ENCODE measurements at places on chromosomes 7 and 10.

- no peak for DNase-seq
Measured at GRCh38 chr7:157693521-157694375, 356.9 kb downstream of the DNAJB6 start.

DNA sequence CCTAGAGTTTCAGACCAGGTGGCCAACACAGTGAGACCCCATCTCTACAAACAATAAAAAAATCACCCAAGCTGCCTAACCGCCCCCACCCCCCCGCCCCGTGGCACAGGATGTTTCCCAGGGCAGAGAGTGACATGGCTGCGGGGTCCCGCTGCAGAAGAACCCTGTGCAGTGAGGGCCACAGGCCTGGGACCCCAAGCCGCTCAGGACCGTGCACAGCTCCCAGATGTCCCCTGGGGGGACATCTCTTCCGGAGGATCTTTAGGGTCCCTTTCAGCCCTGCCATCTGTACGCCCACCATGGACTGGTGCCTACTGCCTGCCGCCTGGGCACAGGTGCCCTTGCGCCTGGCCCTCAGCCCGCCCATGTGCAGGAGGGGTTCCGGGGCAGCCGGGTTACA, 373.6 kb downstream of the DNAJB6 start:
- no peak for DNase-seq

GRCh38 chr7:136063326-136063666, 86.1 kb upstream of the MTPN start:
- no peak for DNase-seq

GRCh38 chr10:30736685-30737232, 107.2 kb upstream of the LYZL2 start:
- peak; percentile 39 for DNase-seq

GRCh38 chr7:98399890-98400541, 874 bp downstream of the BAIAP2L1 start:
- no peak for DNase-seq

DNA sequence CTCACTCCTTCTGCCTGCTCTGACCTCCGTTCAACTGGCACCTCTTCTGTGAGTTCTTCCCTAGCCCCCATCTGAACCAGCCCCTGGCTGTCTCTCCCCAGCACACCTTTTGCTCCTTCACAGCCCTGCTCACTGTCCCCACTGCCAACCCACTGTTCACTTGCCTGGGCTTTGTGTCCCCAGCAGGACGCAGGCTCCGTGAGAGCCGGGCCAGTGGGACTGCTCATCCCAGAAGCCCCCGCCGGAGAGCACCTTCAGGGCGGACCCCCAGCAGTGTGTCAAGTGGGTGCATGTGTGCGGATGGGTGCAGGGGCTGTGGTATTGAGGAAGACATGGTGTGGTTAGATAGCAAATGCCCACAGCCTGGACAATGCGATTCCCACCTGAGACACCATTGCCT, 148.4 kb upstream of the RNF32 start:
- DNase-seq = no peak

DNA sequence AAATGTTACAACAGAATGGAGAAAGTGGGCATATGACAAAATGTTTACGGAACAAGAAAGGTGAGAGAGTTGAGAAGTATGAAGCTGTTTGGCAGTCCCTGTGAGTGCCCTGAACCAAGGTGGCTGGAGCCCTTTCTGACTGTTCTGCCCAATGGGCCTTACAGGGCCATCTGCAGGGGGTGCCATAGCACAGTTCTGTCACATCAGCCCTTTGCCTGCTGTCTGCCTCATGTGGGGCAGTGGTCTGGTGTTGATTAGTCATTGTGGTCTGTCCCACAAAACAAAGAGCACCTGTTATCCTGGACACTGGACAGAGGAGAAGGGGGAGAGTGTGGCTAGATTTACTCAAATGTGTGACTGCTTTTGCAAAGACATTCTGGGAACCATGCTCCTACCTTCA, 51.5 kb upstream of the OSBPL3 start:
- DNase-seq = no peak

- DNase-seq = no peak
Measured at GRCh38 chr10:114611617-114612016, 46.5 kb downstream of the ABLIM1 start.

GRCh38 chr10:123275136-123275564, 120.9 kb downstream of the BUB3 start:
- no peak for DNase-seq

DNA sequence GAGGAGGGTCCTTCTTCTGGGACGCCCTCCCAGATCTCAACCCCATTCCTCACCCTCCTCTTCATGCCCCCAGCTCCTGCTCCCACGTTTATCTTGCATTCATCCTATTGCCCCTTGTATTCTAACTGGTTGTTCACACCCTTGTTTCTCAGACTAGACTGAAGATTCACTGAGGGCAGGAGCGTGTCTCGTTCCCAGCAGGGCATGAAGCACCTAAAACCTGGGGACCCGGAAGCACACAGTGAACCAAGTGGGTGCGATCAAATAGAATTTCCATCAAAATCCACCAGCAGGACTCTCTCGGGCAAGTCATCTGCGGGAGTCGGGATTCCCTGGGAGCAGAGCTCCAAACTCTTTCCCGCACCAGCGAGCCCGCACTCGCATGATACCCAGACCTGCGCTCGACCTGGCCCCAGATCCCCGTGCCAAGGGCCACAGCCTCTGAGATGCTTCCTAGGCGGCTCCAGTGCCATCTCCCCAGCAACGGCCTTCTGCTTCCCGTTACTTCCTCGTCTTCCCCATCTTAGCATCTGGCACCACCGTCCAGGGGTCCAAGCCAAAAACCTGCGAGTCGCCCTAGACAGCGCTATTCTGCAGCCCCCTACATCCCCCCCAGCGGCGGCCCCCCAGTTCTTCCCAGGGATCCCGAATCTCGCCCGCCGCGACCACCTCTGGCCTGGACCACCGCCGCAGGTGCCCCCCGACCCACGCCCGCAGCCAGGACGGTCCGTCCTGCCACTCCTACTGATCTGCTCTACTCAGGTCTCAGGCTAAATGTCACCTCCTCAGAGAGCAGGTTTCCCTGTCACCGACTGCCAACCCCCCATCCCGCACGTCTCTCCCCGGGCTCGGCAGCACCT, 6.1 kb upstream of the GBX1 start:
- DNase-seq = no peak

DNA sequence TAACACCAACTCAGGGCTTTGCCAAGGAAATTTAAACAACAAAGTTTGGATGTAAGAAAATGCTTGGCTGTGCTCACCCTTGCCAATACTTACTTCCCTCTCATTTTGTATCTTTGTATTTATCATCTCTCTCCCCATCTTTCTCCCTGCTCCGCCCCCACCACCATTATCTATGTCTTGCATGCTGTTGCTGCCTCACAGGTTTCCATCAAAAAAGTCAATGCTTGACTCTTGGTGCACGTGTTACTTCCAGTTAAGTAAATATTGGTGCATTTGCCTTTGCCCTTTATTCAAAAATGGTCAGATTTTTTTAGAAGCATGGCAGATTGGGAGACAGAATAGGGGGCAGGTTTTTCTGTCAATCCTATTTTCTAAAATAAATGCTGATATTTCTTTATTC, 626.0 kb downstream of the ACTR3B start:
- no peak for DNase-seq

GRCh38 chr7:119010635-119011034, 786.1 kb downstream of the ANKRD7 start:
- DNase-seq = no peak

DNA sequence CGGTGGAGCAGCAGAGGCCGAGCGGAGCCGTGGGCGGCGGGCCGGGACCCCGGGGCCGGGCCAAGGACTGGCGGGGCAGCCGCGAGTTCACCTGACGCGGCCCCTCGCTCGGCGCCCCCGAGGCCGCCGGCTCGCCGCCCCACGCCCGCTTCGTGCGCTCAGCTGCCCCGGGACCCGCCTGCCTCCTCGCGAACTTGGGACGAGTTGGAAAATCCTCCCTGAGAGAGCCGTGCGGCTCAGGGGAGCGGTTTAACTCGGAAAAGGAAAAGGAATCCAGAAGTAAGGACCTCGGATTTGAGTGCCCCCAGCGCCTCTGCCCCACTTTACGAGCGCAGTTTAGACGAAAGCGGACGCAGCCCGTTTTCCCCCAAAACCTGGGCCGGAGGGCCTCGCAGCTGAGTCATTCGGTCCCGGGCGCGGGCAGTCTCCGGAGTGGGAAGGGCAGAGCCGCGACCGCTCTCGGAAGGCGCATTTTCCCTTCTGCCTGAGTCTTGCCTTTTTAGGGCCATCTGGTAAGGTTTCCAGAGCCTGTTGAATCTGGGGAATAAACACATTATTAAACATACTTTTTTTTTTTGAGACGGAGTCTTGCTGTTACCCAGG, 744 bp downstream of the CREM start:
- no peak for DNase-seq

GRCh38 chr10:113041324-113041723, 91.3 kb downstream of the TCF7L2 start:
- no peak for DNase-seq

DNA sequence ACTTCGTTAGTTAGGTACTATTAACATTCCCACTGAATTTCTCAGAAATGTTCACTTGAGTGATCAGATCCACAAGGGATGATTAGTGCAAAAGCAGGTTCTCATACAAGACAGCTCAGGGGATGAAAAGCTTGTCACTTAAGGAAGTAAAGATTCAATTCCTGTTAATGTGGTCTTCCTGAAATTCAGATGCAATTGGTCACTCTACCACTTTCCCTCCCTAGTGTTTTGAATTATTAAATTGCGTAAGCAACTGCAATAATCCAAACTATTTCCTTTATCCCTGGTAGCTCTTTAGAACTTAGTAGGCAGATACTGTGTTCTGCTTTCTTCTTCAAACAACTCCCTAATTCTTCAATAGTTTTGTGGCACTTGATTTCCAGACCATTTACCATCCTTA, 121.4 kb downstream of the MAGI2 start:
- DNase-seq = no peak

DNA sequence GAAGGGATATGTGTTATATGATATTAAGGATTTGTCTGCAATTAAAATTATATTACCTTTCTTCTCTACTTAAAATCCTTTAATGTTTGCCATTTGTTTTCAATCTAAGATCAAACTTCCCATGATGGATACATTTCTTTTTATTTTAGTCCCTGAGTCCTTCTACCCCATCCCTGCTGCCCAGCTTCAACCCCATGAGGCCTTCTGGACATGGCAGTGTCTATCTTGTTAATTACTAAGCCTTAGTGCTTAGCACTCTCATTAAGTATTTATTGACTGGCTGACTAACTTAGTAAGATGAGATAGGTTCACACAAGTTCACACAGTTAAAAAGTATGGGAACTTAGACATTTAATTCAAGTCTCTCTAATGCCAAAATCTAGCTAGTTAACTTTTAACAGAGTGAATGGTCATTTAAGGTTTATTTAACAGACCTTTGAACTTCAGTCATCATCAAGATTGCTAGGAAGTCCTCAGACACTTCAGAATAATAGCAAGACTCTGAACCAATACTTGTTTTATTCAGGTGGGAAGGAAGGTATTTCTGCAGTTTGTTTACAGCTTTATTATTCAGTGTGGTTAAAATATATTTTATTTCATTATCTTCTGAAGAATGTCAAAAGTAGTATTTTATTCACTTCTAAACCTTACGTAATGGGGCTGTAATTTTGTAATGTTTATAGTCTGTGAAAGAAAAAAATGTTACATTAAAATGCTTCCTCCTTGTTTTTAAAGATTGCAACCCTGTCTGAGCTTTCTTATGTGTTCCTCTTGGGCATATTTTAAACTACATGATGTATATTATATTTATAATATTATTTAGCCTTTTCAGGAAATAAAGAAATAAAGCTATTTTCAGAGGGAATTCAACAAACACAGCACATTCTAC, 848.9 kb downstream of the REEP3 start:
- no peak for DNase-seq

GRCh38 chr7:26326211-26326610, 34.5 kb downstream of the SNX10 start:
- DNase-seq = no peak

GRCh38 chr7:80934321-80934720, 15.5 kb upstream of the SEMA3C start:
- no peak for DNase-seq

- no peak for DNase-seq
Measured at GRCh38 chr7:68562323-68562899, 1035.9 kb upstream of the AUTS2 start.

DNA sequence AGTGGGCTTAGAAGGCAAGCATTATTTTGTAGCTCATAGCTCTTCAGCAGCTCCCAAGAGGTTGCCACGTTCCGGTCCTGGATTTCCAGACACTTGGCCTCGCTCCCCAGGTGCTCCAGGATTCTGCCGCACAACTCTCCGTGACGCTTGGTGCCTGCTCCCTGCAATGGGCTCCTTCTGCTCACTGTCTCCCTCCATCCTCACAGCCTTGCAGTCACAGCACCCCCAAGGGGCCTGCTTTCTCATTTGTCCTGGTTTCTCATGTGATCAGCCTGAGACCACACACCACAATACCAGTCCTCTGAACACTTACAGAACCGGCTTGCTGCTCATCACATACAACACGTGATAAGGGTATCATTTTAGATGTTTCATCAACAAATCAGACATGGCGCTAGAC, 9.8 kb downstream of the IGFBP3 start:
- no peak for DNase-seq

GRCh38 chr7:131109759-131110296, 217.8 kb upstream of the MKLN1 start:
- no peak for DNase-seq

GRCh38 chr10:43702936-43703281, 54.2 kb upstream of the ZNF32 start:
- DNase-seq = no peak

GRCh38 chr10:26859241-26860101, 1.3 kb downstream of the ABI1 start:
- no peak for DNase-seq

GRCh38 chr7:150327308-150327707, 4.0 kb upstream of the ACTR3C start:
- no peak for DNase-seq

GRCh38 chr7:74320645-74321221, 31.5 kb downstream of the CLIP2 start:
- DNase-seq = no peak

DNA sequence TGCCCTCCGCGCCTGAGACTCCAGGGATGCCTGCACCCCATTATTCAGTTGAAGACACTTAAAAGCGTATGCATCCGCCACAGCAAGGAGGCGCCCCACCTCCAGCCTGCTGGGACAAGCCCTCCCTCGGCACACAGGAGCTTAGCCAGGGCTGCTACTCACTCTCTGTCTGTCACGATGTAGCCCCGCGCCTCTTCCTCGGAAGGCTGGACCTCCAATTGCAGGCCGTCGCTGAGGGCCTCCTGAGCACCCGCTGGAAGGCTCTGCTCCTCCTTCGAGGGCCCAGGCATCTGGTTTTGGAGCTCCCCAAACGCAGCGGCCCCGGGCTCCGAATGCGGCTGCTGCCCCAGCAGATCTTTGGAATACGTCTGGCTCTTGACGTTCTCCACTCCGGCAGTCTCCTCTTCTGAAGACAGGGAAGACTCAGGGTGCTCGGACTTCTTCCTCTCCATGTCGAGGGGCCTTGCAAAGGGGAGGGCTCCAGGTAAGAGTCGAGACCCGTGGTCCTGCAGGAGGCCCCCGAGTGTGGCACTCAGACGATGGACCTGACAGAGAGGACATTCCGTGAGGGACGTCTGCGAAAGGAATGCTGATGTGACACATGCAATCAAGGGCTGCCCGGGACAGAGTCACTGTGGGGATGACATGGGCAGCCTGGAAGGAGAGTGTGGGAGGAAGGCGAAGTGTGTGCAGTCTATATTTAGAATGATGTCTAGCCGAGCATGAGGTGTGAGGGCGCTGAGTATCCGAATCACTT, 453.9 kb downstream of the PTPRN2 start:
- no peak for DNase-seq

GRCh38 chr7:47600199-47601118, 18.5 kb upstream of the TNS3 start:
- DNase-seq = no peak
